Natural killer cell treated with Interleukin-12 subunit alpha and Interleukin-12 subunit beta and Interleukin-15 and Interleukin-18, amount 100 ng/mL, for 72 hours (primary cell): ENCODE measurements at places on chromosomes 6 and 20. TPM values are rescaled to one million over a fixed set of nuclear protein-coding genes. Genes with fewer than 3 reads are reported as not detected.

GRCh38 chr20:32181606-32182005, 25.9 kb downstream of the PLAGL2 start:
- H3K27me3 ChIP-seq: no peaks in the 10 kb centered on the region
- no peaks in the 10 kb centered on the region for H3K36me3 ChIP-seq
- DNase-seq: no peak

GRCh38 chr20:38872036-38872435, 54.2 kb upstream of the FAM83D start:
- H3K27ac ChIP-seq: peak overlapping the region; percentile 97
- peak overlapping the region; percentile 95 for H3K4me3 ChIP-seq
- no peaks in the 10 kb centered on the region for H3K27me3 ChIP-seq

LRP11 gene
- 2.9 TPM for total RNA-seq

DCBLD1 gene
- 11.5 TPM for total RNA-seq

- no peak overlapping the region for H3K4me3 ChIP-seq
- H3K4me1 ChIP-seq: no peaks in the 10 kb centered on the region
- no peaks in the 10 kb centered on the region for H3K27me3 ChIP-seq
- DNase-seq: no peak
- H3K27ac ChIP-seq: no peak overlapping the region
Observed at GRCh38 chr6:113287396-113287795, 569.7 kb upstream of the MARCKS start.

GRCh38 chr6:7169296-7169721, 61.5 kb downstream of the RREB1 start:
- H3K4me1 ChIP-seq: peaks cover 42% of the 10 kb centered on the region
- no peaks in the 10 kb centered on the region for H3K27me3 ChIP-seq
- DNase-seq: no peak
- no peaks in the 10 kb centered on the region for H3K36me3 ChIP-seq

DNA sequence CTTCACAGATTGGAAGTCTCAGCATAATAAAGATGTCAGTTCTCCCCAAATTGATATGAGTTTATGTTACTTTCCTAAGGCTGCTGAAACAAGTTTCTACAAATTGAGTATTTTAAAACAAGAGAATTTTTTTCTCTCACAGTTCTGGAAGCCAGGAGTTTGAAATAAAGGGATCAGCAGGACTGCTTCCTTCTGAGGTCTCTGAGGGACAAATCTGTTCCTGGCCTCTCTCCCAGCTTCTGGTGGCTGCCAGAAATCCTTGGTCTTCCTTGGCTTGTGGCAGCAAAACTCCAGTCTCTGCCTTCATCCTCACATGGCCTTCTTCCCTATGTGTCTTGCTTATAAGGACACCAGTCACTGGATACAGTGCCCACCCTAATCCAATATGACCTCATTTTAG, 136.1 kb downstream of the TFAP2A start:
- H3K4me3 ChIP-seq: no peak overlapping the region
- peaks cover 2% of the 10 kb centered on the region for H3K27me3 ChIP-seq
- DNase-seq: no peak
- H3K4me1 ChIP-seq: no peaks in the 10 kb centered on the region

DNA sequence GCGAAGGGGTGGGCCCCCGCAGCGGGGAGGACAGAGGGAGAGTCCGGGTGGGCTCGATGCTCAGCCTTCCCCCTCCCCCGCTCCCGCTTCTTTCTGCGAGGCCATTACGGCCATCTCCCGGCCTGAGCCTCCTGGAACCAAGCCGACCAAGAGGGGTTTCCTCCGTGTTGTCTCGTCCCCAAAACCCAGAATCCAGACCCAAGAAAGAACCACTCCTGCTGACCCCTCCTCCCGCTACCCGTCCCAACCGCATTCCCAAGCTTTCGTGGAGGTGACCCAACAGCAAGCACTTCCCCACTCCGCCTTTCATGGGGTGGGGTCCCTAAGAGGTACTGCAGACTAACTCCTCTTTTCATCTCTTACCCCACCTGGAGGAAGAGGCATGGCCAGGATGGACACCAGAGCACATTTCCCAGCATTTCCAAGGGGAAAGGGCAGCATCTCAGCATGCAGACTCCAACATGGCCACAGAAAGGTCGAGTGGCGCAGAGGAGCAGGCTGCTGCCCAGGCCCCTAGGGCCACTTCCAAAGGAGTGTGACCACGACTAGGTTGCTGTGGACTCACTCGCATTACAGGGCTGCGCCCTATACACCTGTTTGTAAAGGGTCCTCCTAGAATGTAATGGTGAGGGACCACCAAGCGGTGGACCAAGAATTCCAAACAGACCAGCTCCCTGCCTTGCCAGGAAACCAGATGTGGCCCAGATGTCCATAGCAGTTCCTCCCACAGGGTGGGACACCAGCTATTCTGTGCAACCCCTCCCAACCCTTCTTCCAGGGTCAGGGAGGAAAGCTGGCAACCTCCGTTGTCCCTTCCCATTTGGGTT, 53.4 kb downstream of the MRPL14 start:
- peak overlapping the region; percentile 85 for H3K4me3 ChIP-seq
- H3K4me1 ChIP-seq: peaks cover 16% of the 10 kb centered on the region
- no peak for DNase-seq
- no peaks in the 10 kb centered on the region for H3K36me3 ChIP-seq

DNA sequence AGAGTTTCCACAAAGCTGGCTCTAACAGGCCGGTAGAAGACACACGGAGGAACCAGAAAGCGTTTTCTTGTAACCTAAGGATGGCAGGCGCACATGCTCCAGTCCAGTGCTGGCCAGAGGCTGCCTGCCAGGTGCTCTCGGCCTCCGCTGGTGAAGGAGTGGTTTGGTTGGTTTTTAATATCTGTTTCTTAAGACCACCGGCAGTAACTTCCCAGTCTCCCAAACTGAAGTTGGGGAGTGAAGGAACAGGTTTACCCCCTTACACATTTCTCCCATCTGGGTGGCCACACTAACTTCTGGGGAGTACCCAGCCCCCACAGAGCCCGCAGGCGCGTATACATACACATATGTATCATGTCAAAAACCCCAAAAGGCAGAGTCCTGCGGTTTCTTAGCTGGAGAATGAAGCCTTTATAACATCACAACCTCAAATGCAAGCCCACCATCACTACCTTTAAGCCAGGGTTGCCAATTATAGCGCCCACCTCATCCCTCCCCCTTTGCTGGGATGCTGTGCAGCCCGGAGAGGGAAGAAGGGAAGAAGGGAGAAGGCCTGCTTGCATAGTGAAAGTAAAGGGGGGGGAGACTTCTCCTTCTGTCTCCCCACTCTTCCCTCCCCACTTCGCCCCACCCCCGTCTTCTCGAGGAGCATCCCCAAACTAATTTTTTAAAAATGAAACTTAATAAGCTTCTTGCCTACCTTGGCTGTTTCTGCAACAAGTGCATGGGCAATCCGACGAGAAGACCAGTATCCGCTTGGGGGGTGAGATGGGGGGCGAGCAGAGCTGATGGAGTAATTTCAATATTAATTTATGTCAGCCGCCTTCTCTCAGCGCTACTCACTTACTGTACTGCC, 1.0 kb downstream of the TRERF1 start:
- DNase-seq: no peak
- no peaks in the 10 kb centered on the region for H3K36me3 ChIP-seq
- peaks cover 59% of the 10 kb centered on the region for H3K4me1 ChIP-seq
- no peaks in the 10 kb centered on the region for H3K27me3 ChIP-seq
- H3K4me3 ChIP-seq: peak overlapping the region; percentile 99
- H3K27ac ChIP-seq: peak overlapping the region; percentile 85

CPNE5 gene
- 4.0 TPM for total RNA-seq

ECT2L gene
- total RNA-seq: not detected

DNA sequence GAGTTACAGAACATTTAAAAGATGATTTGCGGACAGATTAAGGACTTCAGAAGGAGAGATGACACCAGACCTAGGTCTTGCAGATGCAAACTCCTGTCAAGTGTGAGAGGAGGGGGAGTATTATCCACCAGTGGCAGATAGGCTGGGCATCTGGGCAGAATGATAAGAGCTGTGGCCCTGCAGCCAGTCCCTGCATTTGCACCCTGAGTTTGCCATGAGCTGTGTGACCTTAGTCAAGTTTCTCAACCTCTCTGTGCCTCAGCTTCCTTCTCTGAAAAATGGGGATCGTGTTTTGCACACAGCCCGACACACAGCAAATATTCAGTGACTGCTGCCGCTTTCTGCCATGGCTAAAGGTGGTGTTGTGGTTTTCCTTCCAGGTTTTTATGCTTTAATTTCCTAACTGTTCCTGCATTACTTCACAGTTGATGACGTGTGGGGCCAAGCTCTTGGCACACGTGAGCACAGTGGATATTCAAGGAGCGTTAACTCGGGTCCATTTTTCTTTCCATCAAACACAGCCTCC, 516.2 kb downstream of the CDH26 start:
- H3K4me3 ChIP-seq: no peak overlapping the region
- H3K27me3 ChIP-seq: peaks cover 2% of the 10 kb centered on the region
- no peak for DNase-seq
- no peaks in the 10 kb centered on the region for H3K36me3 ChIP-seq

TTLL9 gene
- not detected for total RNA-seq

DNA sequence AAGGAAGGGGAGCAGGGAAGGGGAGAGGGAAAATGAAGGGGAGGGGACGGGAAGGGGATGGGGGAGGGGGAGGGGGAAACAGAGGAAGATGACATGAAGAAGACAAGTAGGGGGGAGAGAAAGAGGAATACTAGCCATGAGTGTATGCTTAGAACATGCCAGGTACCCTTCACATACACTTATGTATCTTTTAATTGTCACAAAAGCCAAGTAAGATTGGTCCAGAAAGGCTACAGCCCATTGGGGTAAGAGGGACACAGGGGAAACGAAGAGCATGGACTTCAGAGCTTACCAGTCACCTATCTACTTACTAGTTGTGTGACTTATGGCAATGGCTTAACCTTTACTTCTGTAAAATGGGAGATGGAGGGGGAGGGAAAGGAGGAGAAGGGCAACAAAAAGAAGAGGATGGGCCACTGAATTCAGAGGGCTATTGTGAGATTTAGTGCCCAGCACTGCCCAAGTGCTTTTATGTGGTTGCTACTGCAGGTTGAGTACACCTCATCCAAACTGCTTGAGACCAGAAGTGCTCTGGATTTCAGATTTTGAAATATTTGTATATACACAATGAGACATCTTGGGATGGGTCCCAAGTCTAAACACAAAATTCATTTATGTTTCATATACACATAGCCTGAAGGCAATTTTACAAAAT, 90.3 kb downstream of the ARHGAP18 start:
- H3K4me1 ChIP-seq: no peaks in the 10 kb centered on the region
- DNase-seq: no peak
